ENCODE measurements at places on chromosomes 11 and 22. TPM values are rescaled to one million over a fixed set of nuclear protein-coding genes. Genes with fewer than 3 reads are reported as not detected.

WNT11 gene
- total RNA-seq, result under 0.01 TPM

OR51B5 gene
- total RNA-seq, result not detected

TECTA gene
- total RNA-seq, result 0.73 TPM

SCO2 gene
- total RNA-seq, result 5.5 TPM

BLID gene
- 0.73 TPM for total RNA-seq

BIK gene
- 2.3 TPM for total RNA-seq

A4GALT gene
- total RNA-seq, result not detected

C22orf31 gene
- not detected for total RNA-seq

AMOTL1 gene
- 15.0 TPM for total RNA-seq

MYO7A gene
- total RNA-seq, result under 0.01 TPM

LUZP2 gene
- not detected for total RNA-seq

ZFTA gene
- 8.6 TPM for total RNA-seq

KCNA4 gene
- under 0.01 TPM for total RNA-seq

MS4A4E gene
- total RNA-seq, result not detected

VSIG10L2 gene
- total RNA-seq, result not detected

CHCHD10 gene
- 2.8 TPM for total RNA-seq

OVOL1 gene
- total RNA-seq, result not detected

PLAAT4 gene
- total RNA-seq, result 3.7 TPM

ZNF214 gene
- 2.3 TPM for total RNA-seq

FAM83F gene
- 6.0 TPM for total RNA-seq

SERPIND1 gene
- not detected for total RNA-seq

HEPN1 gene
- total RNA-seq, result not detected

SCUBE2 gene
- 5.1 TPM for total RNA-seq

PLEKHA7 gene
- 7.3 TPM for total RNA-seq

FIBIN gene
- 0.36 TPM for total RNA-seq

GAL3ST1 gene
- total RNA-seq, result 0.77 TPM

UPB1 gene
- total RNA-seq, result not detected

ART5 gene
- not detected for total RNA-seq

DNAJB7 gene
- not detected for total RNA-seq

Data from melanocyte of skin (primary cell).